NCI-H82 (cell line): ENCODE measurements at places on chromosomes 2 and 18.

DNA sequence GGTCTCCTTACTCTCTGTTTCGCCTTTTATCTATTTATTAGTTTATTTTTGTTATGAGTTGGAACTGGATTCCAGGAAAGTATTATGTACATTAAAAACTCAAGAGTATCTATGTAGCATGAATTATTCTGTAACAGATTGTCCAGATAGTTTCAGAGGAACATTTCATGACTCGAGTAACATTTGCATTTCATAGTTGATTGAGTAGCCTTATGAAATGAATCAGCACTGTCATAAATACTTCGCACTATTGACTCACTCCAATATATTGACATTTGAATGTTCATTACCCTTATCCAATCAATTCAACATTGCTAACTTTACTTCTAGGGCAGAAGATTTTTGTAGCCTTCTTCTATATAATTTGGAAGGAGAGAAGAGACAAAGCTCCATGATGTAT, 11.3 kb upstream of the VRK2 start:
- DNase-seq = no peak

DNA sequence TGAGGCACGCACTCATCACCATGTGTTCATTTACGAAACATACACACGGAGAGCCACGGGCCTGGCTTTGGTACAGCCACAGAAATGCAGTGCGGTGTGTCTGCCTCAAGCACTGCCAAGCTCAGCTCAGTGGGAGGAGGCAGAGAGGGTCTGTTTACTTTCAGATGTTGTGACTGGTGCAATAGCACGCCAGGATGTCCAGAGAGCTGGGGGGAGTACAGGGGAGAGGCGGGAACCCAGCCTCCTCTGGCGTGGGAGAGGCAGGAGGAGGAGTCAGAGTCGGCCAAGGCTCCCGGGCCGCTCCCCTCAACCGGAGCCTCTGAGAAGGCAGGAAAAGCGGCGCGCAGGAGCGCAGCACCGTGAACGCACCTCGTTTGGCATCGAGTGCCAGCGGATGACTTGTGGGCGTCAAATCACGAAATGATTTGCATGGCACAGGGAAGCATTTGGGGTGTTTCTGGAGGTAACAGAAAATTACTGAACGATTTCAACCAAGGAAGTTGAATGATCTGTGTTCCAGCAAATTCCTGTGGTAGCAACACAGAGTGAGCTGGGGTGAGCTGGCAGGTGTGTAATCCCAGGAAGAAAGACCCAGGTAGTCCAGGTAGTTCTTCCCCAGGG, 143.0 kb downstream of the ZNF516 start:
- DNase-seq = peak; percentile 72

GRCh38 chr18:32332708-32333107, 138.0 kb downstream of the GAREM1 start:
- no peak for DNase-seq

DNA sequence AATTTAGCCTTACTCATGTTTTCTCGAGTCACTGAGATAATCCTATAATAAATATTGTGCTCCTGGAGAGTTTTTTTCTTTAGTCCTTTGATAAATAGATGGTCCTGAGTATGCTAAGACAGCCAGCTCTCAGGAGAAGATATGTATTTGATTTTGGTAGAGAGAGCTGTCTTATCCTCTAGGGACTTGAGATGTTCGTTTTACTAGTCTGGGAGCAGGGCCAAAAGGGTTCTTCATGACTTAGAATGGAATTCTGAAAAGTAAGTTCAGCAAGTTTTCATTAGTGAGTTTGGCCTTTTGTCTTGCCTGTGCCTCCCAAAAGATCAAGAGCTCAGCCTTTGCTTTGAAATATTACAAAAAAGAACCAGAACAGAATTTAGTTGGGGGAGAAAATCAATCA, 246.7 kb downstream of the BABAM2 start:
- DNase-seq = no peak

GRCh38 chr2:207474863-207475485, 54.8 kb upstream of the CREB1 start:
- peak; percentile 75 for DNase-seq
